Stimulated activated naive CD8-positive, alpha-beta T cell treated with anti-CD3 and anti-CD28 coated beads, Interleukin-15, amount 100 ng/mL, for 72 hours (primary cell): ENCODE measurements at places on chromosomes 1 and 21.

- no peak for DNase-seq
Measured at GRCh38 chr1:165524639-165525285, 19.0 kb upstream of the LRRC52 start.

DNA sequence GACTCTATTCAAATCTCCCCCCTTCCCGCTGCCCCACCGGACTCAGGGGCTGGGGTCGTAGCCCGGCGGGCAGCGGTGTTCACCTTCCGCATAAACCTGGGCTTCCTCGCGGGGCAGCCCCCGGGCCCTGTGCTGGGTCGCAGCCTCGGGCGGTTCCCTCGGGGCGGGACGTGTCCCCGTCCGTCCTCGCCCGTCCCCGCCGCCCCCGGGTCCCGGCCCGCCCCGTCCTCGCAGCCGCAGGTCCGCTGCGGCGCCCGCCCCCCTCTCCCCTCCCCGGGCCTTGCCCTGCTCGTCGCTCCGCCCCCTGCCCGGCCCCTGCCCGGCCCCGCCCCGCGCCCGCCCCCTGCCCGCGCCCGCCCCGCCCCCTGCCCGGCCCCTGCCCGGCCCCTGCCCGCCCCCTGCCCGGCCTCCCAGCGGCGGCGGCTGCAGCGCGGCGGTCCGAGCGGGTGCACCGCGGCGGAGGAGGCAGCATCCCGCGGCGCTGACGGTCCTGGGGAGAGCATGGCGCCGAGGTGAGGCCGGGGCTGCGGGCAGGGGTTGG, at the start of gene COL18A1:
COL18A1 (plus strand) TSS at position 436 of the 541 bp plus-strand sequence; CDS start at position 502, 66 bp downstream.
- DNase-seq, result peak; percentile 17

GRCh38 chr1:240539769-240540414, 72.1 kb downstream of the GREM2 start:
- DNase-seq, result no peak

DNA sequence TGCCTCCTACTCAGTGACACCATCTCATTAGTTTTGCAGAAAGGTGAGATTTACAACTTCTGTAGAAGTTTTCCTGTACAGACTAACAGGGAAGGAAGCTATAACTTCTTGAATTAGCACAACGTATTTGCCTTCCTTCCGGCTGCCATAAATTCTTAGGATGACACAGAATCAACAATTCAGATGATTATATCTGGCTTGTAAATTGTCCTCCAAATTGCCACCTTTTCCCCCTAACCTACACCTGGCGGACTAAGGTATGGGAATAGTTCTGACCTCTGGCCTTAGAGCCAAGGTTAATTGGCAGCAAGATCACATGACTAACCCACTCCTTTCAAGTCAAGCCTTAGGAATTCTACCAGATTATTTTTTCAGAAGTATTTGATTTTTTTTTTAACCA, 284.3 kb downstream of the LMO4 start:
- DNase-seq, result no peak

- no peak for DNase-seq
Measured at GRCh38 chr1:198079432-198079951, 77.3 kb upstream of the NEK7 start.

- no peak for DNase-seq
Measured at GRCh38 chr1:150150133-150151021, 661 bp downstream of the PLEKHO1 start.

DNA sequence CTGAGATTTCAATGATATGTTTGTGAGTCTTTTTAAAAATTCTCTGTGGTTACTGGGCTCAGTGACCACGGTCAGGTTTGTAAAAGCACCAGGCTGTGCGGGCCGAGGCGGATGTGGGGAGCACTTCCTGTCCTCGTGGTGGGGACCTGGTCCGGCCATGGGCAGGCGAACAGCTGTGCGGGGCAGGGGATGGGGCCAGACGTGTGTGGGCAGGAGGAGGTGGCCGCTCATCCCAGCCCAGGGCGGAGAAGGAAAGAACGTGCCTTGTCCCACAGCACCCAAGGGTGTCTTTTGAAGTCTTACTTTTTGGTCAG, 5.2 kb upstream of the OXCT2 start:
- DNase-seq, result no peak

- DNase-seq, result no peak
Measured at GRCh38 chr1:36327421-36328087, 4.1 kb upstream of the EVA1B start.

DNA sequence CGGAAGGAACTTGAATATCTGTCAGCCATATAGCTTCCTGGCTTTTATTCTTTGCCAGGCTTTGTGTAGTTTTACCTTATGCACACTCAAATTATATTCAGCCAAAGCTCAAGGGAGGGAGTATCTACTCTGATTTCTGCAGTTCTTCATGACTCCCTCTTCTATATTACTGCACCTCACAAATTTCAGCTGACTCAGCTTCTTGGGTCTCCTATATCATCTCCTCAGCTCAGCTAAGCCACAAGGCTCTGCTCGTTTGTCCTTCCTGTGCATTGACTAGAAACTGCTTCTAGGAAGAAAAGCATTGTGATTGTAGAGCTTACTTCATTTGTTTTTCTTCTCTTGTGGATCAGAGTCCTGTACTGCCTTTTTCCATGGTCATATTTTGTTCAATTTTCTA, 37.4 kb downstream of the BTBD8 start:
- no peak for DNase-seq

- no peak for DNase-seq
Measured at GRCh38 chr1:157137408-157138219, 581 bp downstream of the ETV3 start.

DNA sequence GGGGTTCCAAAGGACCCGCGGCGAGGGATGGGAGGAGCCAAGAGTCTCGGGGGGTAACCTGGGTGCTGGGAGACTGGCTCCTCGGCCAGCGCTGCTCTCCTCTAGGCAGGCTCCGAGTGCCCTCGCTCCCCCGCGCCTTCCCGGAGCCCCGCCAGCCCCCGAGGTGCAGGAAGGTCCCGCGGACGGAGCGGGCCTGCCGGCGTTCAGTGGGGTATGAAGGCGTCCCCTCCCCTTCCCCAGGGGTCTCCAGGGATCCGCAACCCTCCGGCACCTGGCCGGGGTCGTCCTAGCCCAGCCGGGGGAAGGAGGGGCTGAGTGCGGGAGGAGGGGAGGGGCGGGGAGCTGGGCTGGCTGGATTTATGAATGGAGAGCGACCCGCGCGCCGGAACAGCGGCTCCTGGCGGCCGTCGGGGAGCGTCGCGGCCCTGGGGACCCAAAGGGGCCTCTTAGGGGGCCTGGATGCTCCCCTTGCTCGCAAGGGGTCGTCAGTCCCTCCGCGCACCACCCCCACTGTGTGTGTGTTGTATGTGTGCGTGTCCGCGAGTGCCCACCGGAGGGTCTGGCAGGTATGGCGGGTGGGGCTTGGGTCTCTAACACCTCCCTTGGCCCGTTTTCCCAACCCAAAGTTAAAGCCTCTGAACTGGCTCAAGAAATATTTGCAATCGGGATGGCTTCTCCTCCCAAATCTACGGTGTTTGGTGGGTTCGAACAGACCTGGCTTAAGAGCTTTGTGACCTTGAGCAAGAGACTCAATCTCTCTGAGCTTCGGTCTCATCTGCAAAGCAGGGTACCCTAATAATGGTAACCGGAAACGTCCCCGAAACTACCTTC, 642 bp downstream of the HCRTR1 start:
- peak; percentile 45 for DNase-seq
